ENCODE measurements at places on chromosomes 16 and 17.

DNA sequence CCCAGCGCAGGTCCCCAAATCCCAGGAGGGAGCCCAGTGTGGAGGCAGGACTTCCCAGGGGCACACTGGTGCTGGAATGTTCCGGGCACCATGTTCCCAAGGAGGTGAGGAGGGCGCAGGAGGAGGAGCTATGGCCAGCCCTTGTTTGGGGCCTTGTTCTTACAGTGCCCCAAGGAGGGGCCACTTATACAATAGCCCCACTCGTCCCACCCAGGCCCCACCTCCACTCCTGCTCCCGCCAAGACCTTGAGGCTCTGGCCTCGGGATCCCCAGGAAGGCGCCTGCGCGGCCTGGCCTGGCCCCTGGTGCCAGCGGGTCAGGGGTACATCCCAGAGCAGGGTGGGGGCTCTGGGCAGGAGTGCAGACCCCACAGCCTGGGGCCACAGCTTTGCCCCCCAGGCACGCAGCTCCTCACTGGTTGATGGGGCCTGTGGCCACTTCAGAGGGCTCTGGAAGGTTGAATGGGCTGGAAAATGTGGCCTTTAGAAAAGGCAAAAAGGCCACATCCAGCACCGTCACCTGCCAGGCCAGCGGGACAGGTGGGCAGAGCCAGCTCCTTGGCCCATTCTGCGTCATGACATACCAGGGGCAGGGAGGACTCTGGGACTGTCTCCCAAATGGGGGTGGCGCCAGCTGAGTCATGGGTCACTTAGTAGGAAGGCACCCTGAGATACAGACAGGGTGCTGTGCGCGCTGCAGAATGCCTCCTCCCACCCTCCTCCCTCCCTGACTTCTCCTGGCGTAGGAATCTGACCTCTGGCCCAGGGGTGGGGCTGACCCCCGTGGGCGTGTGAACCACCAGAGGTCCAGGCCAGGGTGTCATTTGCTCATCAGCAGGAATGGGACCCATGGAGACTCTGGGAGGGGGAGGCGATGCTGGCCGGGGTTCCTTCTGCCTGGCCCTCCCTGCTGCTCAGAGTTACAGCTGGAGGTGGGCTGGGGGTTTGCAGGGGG lies 32.3 kb upstream of the PVALEF start:
- no peak for DNase-seq

DNA sequence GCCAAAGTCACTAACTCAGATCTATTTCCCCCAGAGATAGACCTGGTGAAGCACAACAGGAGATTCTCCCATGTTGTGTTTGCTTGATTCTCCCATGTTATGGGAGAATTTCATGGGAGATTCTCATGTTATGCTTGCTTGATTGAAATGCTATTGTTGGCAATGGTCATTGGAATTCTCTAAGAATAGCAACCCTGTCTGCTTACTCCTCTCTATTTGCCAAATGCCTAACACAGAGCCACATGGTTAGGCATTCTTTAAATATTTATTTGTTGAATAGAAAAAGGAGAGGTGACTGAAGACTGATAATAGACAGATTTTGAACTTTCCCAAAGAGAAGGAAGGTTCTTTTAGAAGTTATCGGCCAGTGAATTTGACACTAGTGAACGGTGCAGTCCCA lies 111.5 kb upstream of the MPHOSPH6 start:
- no peak for DNase-seq

DNA sequence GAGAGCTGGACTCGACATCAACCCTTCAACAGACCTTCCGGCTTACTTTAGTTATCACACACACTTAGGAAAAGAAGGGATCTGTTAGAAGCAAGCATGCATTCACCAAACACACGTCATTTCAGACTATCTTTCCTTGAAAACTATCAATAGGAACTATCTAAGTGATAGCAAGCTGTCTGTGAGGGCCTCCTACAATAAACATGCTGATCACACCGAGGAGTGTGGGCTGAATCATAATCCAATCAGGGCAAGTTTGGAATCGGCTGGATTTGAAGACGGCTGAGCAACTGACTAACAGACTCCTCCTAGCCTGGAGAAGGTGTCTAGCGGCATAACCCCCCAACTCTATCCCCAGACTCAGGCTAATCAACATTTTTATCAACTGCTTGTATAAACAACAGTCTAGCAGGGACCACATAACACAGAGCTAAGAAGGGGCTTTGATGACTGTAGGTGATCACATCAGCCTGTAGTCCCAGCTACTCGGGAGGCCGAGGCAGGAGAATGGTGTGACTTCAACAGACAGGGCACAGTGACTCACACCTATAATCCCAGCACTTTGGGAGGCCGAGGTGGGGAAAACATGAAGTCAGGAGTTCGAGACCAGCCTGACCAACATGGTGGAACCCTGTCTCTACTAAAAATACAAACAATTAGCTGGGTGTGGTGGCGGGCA lies 14.1 kb downstream of the NXN start:
- no peak for DNase-seq

DNA sequence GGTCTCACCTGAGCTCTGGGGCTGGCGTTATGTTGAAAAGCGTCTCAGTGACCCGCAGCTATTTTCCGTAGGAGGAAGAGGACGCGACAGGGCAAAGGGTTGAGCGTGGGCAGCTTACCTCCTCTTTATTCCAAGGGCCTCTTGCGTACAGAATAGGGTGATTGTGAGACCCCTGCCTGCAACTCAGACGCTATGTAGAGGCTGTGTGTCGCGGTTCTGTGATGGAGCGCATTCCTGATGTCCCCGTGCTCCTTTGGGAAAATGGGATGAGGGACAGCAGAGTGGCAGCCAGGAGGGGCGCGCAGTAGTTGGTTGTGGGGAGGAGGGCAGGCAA lies 531 bp upstream of the CDH8 start:
- no peak for DNase-seq

DNA sequence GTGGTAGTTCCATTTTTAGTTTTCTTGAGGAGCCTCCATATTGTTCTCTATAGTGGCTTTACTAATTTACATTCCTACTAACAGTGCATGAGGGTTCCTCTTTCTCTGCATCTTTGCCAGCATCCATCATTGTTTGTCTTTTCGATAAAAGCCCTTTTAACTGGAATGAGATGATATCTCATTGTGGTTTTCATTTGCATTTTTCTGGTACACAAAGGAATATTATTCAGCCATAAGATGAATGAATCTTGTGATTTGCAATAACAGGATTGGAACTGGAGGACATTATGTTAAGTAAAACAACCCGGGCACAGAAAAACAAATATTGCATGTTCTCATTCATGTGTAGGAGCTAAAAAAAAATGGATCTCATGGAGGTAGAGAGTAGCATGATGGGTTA lies 31.6 kb downstream of the ITGAM start:
- no peak for DNase-seq

- peak; percentile 88 for DNase-seq
Observed at GRCh38 chr16:19886073-19886941, 1.7 kb upstream of the GPRC5B start.

DNA sequence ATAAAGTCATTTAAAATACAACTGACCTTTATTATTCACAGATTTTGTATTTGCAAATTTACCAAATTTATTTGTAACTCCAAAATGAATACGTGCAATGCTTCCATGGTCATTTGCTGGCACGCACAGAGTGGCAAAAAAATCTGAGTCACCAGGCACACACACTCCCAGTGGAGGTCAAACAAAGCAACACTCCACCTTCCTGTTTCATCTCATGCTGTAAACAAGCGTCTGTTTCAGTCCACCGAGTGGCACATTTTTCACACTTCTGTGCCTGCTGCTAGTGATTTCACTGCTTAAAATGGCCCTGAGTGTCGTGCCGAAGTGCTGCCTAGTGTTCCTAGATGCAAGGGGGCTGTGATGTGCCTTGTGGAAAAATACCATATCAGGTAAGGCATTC lies 17.8 kb upstream of the ITGAE start:
- no peak for DNase-seq
